ENCODE measurements at places on chromosomes 7 and 10.
A peak's percentile ranks its signal among the peaks of the same experiment; 100 is the strongest.

DNA sequence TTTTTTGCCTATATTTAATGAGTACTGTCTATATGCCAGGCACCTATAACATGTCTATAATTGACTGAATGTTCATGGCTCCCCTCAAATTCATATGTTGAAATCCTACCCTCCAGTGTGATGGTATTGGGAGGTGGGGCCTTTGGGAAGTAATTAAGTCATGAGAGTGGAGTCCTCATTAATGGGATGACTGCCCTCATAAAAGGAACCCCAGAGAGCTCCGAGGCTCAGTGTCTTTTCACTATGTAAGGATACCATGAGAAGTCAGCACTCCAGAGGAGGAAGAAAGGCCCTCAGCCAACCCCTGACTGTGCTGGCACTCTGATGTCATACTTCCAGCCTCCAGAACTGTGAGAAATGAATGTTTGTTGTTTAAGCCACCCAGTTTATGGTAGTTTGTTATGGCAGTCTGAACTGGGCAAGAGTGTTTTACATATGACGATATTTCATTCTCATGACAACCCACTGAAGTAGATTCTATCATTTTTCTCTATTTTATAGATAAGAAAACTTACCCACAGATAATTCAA is 61.1 kb upstream of the PCGF5 start:
- DNase-seq, result no peak

GRCh38 chr10:95391581-95392216 is 100.9 kb upstream of the PDLIM1 start:
- DNase-seq, result peak; percentile 26

- peak; percentile 11 for DNase-seq
Observed at GRCh38 chr7:2641406-2642393, 9.9 kb downstream of the TTYH3 start.

GRCh38 chr10:47288236-47288635 is 11.8 kb upstream of the GDF10 start:
- no peak for DNase-seq

DNA sequence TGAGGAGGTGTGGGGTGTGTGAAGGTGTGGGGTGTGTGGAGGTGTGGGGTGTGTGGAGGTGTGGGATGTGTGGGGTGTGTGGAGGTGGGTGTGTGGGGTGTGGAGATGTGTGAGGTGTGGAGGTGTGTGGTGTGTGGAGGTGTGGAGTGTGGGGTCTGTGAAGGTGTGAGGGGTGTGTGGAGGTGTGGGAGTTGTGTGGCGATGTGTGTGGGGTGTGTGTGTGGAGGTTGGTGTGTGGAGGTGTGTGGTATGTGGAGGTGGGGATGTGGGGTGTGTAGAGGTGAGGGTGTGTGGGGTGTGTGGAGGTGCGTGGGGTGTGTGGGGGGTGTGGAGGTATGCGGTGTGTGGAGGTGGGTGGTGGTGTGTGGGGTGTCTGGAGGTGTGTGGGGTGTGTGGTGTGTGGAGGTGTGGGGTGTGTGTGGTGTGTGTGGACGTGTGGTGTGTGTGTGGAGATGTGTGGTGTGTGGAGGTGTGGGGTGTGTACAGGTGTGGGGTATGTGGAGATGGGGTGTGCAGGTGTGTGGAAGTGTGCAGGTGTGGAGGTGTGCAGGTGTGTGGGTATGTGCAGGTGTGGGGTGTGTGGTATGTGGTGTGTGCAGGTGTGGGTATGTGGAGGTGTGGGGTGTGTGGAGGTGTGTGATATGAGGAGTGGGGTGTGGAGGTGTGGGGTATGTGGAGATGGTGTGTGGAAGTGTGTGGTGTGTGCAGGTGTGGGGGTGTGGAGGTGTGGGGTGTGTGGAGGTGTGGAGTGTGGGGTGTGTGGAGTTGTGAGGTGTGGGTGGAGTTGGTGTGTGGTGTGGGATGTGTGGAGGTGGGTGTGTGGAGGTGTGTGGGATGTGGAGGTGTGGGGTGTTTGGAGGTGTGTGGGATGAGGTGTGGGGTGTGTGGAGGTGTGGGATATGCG is 34.5 kb downstream of the SPDYE17 start:
- no peak for DNase-seq

DNA sequence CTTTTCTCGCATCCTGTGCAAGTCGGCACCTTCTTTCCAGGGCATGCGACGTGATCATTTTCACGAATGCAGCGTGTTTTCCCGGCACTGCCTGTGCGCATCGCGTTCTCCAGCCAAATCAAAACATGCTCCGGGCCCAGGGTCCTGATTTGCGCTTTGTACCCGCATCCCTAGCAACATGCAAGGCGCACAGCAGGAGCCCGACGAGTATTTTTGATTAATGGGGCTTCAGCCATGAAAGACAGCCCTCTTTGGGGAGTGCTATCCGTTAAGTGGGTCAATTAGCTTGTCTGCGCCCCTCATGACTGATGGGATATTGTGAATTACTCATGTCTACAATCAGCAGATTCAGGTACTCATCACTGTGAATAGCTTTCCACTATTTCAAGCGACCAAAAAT is 243.3 kb upstream of the RNF32 start:
- no peak for DNase-seq

- DNase-seq, result no peak
Observed at GRCh38 chr10:59585046-59585700, 124.5 kb downstream of the SLC16A9 start.

DNA sequence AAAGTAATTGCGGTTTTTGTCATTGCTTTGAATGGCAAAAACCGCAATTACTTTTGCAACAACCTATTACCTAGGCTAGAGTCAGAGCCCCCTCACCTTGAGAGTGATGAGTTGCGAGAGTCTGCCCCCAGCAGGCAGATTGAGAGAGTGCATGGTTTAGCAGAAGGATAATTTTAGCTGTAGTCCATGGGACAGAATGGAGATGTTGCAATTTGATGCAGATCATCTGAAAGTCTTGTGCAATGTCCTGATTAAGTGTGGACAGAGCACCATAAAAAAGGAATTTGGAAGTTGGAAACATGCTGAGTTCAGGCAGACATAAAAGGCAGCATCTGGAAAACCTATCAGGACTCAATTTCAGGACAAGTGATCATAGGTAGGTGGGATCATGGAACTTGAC is 48.7 kb downstream of the GPR141 start:
- DNase-seq, result peak; percentile 2

DNA sequence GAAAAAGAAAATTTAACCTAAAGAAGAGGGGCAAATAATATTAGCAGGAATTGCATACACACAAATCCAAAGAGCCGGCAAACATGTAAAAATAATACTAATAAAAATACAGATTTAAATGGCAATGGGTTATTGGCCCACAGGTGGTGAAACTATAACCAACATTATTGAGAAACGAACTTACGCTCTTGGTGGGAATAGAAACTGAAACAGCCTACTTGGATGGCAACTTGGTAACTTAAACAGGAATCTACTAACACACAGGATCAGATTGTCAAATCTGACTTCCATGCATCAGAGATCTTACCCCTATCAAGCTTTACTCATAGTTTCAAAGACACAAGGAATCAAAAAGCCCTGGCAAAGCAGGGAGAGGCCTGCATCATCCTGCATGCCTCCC is 66.5 kb downstream of the ANLN start:
- DNase-seq, result peak; percentile 17

DNA sequence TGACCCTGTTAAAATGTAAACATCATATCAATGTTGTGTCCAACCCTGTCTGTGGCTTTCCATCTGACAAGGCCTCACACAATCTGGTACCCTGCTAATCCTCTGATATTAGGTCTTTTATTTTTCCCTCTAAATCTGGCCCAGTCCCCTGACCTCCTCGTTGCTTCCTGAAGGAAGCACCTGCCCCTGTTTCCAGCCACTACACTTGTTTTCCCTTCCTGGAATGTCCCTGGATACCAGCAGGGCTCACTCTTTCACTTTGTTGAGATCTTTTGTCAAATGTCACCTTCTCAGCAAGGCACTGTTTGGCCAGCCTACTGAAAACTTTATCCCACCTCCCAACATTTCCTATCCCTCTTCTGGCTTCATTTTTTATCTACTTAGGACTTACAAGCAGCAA is 2.1 kb downstream of the SAMD9L start:
- no peak for DNase-seq

DNA sequence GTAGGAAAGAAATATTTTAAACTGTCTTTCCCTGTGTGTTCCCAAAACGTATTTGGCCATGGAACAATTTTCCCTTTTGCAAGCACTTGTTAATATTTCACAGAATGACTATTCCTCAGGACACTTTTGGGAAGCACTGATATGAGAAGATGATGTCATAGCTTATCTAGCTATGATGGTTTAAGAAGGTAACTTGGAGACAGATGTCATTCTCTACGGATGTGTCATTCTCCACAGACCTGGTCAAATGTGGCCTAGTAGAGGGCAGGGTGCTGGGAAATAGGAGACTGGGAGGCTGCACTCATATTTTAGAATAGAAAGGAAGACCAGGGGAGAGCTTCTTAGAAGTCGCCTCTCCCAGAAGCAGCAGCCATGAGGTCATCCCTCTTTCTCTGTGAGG is 220.7 kb upstream of the GLI3 start:
- DNase-seq, result no peak

- peak; percentile 8 for DNase-seq
Observed at GRCh38 chr10:63388421-63389031, 77.3 kb downstream of the JMJD1C start.

- DNase-seq, result no peak
Observed at GRCh38 chr10:118927321-118927720, 102.2 kb upstream of the NANOS1 start.

GRCh38 chr7:1886361-1887064 is 216.4 kb downstream of the ELFN1 start:
- DNase-seq, result no peak

DNA sequence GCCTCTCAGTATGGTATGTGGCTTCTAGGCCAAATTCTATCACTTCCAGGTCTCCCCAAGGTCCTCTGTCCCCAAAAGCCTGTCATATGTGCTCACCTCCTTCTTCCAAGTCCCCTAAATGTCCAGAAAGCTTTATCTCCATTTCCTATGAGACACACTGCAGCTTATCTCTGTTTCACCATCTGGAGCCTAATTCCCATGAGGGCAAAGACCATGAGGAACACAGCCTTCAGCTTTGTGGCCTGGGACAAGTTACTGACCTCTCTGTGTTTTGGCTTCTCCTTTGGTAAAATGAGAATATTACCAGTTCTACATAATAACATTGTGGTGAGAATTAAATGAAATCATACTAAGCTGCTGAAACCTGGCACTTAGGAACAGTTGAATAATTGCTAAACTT is 19.2 kb downstream of the ST8SIA6 start:
- no peak for DNase-seq

DNA sequence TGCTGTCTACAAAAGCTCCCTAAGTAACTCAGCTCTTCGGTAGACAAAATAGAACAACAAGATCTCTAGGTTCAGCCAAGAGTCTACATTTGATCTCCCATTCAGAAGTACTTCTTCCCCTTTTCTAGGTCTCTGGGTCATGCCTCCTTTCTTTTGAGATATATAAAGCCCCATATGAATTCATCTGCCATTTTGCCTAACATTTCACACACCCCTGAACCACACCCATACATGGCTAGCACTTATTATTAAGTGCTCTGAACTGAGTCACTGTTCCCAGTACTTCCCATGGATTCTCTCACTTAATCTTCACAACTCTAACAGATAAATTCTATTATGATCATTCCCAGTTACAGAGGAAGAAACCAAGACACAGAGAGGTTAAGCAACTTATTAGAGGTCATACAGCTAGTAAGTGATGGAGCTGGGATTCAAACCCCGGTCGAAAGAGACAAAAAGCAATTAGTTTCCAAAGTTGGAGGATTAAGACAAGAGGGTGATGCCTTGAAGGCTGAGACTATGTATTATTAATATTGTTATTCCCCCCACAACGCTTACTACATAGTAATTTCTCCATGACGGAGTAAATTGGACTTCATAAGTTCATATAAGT is 17.3 kb downstream of the MYOF start:
- no peak for DNase-seq

DNA sequence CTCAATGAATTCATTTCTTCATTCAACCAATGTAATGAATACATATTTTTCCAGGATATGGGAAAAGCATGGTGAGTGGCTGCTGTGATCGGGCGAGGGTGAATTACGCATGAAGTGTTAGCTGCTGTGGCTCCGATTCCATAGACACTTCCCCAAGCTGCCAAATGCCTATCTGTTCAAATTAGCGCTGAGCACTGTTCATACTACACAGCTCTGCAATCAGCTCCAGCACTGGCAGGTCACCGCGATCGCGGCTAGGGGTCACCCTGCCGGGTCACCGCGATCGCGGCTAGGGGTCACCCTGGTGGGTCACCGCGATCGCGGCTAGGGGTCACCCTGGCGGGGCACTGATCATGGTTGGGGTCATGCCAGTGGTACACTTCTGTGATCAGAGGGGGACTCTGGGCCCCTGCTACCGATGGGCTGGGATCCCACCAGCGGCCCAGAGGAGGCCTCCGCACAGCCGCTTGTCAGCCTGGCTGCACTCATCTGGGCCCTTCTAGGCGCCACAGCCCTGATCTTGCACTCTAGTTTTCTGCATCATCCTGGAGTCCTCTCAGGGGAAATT is 49.3 kb downstream of the JAKMIP3 start:
- DNase-seq, result no peak
